NCI-H1105 treated with DMSO at 0.1 percent for 48 hours (cell line): ENCODE measurements at places on chromosomes 7 and 10.
A peak's percentile ranks its signal among the peaks of the same experiment; 100 is the strongest.

GRCh38 chr10:5184987-5185775, at the start of gene AKR1C8:
AKR1C8 (minus strand) TSS chr10:5185150; CDS start chr10:5185104, 46 bp downstream.
- DNase-seq: no peak

- DNase-seq: no peak
Measured at GRCh38 chr10:126065751-126066377, 169.5 kb downstream of the FANK1 start.

- no peak for DNase-seq
Measured at GRCh38 chr10:111177379-111177778, 100.5 kb downstream of the ADRA2A start.

DNA sequence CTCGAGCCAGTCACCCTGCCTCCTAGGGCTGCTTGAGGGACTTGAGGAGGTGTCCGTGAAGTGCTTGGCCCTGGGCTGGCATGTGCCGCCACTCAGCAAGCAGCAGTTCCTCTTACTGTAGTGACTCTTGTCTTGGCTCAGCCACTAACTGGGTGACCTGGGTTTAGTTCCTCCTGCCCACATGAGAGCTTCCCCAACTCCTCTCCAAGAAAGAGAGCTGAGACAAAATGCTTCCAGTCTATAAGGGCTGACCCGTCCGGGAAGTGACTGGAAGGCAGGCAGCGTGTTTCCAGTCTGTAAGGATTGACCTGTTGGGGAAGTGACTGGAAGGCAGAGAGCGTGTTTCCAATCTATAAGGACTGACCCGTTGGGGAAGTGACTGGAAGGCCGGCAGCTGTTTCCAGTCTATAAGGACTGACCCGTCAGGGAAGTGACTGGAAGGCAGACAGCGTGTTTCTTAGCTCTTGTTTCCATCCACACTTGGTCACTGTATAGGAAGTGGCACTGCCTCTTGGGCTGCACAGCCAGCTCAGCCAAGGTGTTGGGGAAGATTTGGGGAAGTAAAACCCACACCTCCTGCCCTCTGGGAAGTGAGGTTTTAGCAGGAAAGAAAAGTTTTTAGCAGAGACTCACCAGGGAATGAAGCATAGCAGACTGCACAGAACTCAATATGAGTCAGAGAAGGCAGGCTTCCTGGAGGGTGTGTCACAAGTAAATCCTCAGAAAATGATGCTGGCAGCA, 53.3 kb upstream of the PPIF start:
- DNase-seq: no peak

DNA sequence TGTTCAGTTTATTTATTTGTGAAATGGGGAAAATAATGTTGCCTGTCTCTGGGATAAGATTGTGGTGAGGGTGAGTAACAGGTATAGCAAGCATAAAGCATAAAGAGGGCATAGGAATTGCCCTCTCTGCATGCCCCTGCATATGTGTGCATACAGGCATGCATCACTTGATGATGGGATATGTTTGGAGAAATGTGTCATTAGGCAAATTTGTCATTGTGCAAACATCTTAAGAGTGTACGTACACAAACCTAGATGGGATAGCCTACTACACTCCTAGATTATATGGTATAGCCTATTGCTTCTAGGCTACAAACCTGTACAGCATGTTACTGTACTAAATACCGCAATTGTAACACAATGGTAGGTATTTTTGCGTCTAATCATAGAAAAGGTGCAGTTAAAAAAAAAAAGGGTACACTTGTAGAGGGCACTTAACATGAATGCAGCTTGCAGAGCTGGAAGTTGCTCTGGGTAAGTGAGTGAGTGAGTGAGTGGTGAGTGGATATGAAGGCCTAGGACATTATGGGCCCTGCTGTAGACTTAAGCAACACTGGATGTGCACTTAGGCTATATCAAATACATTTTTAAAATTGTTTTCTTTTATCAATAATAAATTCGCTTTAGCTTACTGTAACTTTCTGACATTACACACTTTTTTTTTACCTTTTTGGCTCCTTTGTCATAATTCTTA, 386.5 kb upstream of the ANKRD30A start:
- no peak for DNase-seq

DNA sequence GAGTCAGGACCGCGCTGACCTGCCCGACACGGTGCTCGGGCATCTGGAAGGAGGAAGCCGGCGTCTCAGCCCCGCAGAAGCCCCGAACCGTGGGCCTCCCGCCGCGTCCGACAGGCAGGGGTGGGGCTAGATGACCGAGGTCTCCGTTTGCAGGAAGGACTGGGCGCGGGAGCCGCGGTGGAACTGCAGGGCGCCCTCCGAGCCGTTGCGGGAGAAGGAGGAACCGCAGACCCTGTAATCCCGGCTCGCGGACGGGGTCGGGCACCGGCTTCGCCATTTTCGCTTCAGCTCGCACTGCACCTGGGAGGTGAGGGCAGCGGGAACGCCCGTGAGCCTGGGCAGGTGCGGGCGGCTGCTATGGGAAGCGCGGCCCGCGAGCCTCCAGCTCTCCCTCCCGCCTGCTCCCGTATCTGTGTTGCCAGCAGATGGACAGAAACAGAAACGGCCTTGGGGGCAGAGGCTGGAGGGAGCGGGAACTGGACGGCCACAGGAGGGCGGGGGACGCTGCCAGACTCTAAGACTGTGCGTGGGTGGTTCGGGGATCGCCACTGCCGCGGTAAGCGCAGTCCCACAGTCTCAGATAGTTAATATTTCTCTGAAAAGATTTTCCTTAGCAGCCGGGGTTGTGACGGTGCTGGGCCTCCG, 114.1 kb downstream of the VIPR2 start:
- peak; percentile 32 for DNase-seq

DNA sequence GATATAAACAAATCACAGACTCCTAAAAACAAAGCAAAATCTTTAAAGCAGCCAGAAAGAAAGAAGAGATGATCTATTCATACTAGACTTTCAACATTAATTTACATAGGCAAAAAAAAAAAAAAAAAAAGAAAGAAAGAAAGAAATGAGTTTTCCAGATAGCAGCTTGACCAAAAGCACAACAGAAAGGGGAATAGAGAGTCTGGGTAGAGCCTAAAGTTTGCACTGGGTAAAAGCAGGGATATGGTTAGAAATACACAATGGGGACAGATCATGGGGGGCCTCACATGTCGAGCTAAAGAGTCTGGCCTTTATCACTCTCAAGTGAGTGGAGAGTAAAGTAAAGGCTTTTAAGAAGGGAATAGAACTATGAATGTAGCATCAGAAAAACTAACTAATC, 169.8 kb downstream of the SGMS1 start:
- no peak for DNase-seq
